ENCODE measurements at places on chromosomes 3 and 15.

DNA sequence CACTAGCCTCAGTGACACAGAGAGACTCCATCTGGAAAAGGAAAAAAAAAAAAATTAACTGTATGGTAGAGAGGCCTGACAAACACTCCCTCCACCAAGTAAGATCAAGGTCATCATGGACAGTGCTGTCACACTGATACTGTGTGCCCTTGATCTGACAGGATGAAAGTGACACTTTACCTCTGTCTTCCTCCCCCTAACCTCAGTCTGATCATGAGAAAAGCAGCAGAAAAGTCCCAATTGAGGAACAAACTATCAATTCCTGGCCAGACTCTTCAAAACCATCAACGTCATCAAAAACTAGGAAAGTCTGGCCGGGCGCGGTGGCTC, 26.7 kb downstream of the PGPEP1L start:
- no peak for DNase-seq

GRCh38 chr3:147497286-147497685, 88.1 kb downstream of the ZIC1 start:
- no peak for DNase-seq

DNA sequence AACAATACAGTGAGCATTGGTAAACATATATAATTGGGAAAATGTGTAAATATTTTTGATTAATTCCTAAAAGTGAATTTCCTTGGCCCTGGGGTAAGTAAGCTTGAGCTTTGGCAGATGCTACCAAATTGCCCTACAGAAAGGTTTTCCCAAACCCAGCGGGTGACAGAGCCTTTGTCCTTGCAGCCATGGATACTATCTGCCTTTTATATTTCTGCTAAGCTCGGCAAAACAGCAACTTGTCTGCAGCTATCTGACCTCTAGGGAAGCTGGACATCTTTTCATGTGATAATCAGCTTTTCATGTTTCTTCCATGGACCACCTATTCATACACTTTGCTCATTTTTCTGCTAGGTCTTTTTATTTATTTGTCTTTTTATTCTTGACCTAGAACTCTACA, 64.7 kb upstream of the SEC22A start:
- no peak for DNase-seq

DNA sequence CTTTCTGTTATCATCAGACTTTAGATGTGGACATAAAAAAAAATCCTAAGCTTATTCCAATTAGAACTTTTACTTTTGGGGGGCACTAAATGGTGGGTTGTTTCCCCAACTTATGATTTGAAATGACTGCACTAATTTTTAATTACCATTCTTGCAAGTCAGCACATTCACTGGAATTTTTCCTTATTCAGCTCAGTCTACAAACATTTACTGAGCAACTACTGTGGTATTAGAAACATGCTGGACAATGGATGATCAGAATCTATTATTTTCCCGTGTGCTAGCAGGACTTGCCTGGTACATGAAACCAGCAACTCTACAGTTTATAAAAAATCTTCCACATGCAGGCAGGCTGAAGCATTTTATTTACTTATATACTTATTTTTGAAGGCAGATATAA, 273.6 kb downstream of the FOXP1 start:
- DNase-seq, result no peak

- no peak for DNase-seq
Observed at GRCh38 chr15:46039703-46040102, 404.9 kb downstream of the SQOR start.

- DNase-seq, result no peak
Observed at GRCh38 chr15:27254055-27254454, 283.1 kb downstream of the GABRG3 start.
